ENCODE measurements at places on chromosomes 4 and X.
A peak's percentile ranks its signal among the peaks of the same experiment; 100 is the strongest.

DNA sequence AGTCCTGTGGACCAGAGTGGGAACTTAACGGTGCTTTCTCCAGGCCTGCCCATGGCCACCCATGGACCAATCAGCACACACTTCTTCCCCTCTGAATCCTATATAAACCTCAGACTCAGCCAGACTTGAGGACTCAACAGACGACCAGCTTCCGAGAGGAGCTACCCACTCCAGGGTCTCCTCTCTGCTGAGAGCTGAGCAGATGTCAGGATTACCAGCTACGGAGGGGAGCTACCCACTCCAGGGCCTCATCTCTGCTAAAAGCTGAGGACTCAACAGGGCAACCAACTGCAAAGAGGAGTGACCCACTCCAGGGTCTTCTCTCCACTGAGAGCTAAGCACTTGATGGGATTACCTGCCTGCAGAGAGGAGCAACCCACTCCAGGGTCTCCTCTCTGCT lies 80.0 kb upstream of the DDX60 start:
- no peak for DNase-seq

DNA sequence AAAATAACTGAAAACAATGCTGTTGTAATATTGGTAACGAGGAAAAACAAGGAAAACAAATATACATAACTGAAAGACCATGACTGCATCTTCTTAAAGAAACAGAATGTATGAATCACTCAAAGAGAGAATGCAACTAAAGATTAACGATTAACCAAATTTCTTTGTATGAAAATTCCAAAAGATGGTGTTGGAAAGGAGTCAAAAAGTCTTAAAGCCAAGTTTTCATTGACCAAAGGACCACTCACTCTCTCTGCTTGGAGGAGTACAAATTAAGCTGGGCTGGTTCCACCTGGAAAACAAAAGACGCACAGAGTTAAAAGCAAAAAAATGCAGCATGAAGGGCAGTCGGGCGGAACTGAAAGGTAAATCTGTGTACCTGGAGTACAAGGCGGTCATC lies 1.8 kb downstream of the DCAF12L1 start:
- no peak for DNase-seq

GRCh38 chr4:98845960-98846359 lies 83.0 kb downstream of the EIF4E start:
- no peak for DNase-seq

DNA sequence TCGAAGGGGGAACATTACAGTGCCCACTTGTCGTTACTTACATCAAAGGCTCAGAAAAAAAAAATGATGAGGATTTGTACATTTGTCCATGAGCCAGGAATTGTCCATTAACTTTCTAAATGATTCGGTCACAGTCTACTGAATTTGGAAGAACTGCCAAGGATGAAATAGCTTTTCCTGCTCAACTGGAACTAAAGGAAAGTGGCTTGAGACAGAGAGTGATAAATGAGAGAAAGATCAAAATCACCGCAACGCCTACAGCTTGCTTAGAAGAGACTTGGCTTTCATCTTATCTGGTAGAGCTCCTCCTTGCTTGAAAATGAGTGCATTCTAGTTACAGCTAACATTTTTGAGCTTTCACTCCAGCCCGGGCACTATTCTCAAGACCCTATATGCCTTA lies 55.5 kb upstream of the ADGRG2 start:
- no peak for DNase-seq

GRCh38 chr4:169064296-169064695 lies 54.2 kb upstream of the CBR4 start:
- no peak for DNase-seq

DNA sequence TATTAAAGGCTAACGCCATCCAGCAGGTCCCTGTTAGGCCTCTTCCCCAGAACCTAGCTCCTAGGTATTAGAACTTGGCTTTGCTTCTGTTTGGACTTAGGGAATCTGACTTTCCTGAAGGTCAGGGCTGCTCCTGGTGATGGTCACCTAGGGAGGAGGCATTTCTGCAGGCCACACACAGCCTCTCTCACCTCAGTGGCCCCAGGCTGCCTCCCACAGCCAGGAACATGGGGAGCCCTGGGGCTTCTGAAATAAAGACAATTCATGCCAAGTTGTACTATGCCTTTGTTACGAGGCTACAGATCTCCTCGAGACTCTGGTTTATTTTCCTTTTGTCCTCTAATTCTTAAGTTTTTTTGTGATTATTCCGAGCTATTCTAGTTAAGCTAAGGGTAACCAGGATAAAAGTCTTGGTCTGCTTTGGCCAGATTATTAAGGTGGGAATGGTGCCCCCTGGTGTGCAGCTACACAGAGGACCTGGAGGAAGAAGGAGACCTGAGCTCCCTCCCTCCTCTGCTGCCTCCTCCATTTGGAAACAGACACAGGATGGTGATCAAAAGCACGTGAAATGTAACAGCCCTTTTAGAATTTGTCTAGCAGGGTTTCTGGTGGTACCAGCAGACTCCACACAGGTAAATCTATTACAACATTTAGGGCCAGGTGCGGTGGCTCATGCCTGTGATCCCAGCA lies 131.0 kb downstream of the DCLK2 start:
- no peak for DNase-seq

- no peak for DNase-seq
These were observed 64.6 kb upstream of the PPP3CA start for GRCh38 chr4:101411926-101412325.

DNA sequence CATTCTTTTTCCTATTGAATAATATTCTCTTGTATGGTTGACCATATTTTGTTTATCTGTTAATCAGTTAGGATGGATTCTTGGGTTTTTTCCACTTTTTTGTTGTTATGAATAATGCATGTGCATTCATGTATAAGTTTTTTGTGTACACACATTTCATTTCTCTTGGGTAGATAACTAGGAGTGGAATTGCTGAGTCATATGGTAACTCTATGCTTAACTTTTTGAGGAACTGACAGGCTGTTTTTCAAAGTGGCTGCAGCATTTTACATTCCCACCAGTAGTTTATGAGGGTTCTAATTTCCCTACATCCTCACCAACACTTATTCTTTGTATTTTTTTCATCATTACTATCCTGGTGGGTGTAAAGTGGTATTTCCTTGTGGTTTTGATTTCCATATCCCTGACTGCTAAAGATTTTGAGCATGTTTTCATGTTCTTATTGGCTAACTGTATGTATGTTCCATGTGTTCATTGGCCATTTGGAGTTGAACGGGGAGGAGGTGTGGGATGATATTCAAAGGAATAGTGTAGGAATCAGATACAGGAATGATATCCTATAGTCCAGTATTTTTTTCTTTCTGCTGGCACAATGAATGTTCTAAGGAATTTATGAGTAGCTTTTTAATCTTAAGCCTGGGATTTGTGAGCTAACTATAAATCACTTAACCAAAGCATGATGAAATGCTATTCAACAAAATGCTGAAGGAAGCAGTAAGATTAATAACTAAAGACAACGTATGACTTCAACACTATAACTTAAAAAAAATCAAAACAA lies 114.3 kb downstream of the AMELX start:
- DNase-seq = no peak

DNA sequence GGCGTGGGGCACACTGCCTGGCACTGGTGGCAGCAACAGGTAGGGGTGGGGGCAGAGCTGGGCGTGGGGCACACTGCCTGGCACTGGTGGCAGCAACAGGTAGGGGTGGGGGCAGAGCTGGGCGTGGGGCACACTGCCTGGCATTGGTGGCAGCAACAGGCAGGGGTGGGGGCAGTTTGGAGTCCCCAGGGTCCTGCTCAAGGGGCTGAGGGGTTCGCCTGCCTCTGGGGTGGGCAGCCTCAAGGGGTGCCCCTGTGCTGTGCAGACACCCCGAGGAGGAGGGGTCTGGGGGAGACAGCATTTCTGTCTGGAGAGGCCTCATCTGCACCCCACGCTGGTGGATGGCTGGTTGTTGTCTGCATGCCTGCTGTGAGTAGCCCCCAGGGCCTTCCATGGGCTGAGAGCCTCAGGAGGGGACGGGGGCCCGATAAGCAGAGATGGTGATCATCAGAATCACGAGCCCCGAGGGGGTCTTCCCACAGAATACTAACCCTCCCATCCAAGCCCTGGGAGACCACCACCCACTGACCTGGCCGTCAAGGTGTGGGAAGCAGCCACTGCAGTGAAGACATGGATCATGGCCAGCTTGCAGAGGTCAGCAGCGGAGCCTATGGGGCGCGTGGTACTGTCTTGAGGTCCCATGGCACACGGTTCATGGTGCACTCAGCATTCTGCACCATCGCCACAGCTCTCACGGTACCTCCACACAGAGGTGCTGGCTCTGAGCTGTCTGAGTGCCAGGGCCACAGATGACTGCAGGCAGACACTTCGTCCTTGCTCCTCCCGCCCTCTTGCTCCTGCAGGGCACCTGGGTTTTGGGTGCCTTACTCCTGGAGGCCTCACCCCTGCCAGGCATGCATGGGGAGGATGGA lies 21.5 kb downstream of the NAT8L start:
- no peak for DNase-seq

- DNase-seq = no peak
These were observed 87.5 kb upstream of the DHX15 start for GRCh38 chr4:24671849-24672248.

- peak; percentile 15 for DNase-seq
These were observed 31.2 kb upstream of the MCF2 start for GRCh38 chrX:139739138-139739537.

- DNase-seq = no peak
These were observed 45.0 kb downstream of the APBB2 start for GRCh38 chr4:41169256-41169800.

GRCh38 chr4:43410636-43411035 lies 518.1 kb downstream of the GRXCR1 start:
- DNase-seq = no peak
